T-cell (primary cell): ENCODE measurements at places on chromosomes 3 and 15.

- no peak overlapping the region for H3K4me3 ChIP-seq
- no peaks in the 10 kb centered on the region for H3K4me1 ChIP-seq
- no peak for DNase-seq
Observed at GRCh38 chr15:51062736-51063135, 32.0 kb downstream of the TNFAIP8L3 start.

- H3K27ac ChIP-seq, result no peak overlapping the region
- no peaks in the 10 kb centered on the region for H3K27me3 ChIP-seq
- no peaks in the 10 kb centered on the region for H3K4me1 ChIP-seq
- peaks cover 4% of the 10 kb centered on the region for H3K36me3 ChIP-seq
- H3K4me3 ChIP-seq, result no peak overlapping the region
Observed at GRCh38 chr3:123143669-123144411, 57.9 kb upstream of the SEC22A start.

- no peak for DNase-seq
- H3K4me3 ChIP-seq, result no peak overlapping the region
- H3K27me3 ChIP-seq, result no peaks in the 10 kb centered on the region
- H3K36me3 ChIP-seq, result no peaks in the 10 kb centered on the region
- H3K4me1 ChIP-seq, result no peaks in the 10 kb centered on the region
- no peak overlapping the region for H3K27ac ChIP-seq
Observed at GRCh38 chr3:178386880-178387279, 149.4 kb upstream of the KCNMB2 start.

DNA sequence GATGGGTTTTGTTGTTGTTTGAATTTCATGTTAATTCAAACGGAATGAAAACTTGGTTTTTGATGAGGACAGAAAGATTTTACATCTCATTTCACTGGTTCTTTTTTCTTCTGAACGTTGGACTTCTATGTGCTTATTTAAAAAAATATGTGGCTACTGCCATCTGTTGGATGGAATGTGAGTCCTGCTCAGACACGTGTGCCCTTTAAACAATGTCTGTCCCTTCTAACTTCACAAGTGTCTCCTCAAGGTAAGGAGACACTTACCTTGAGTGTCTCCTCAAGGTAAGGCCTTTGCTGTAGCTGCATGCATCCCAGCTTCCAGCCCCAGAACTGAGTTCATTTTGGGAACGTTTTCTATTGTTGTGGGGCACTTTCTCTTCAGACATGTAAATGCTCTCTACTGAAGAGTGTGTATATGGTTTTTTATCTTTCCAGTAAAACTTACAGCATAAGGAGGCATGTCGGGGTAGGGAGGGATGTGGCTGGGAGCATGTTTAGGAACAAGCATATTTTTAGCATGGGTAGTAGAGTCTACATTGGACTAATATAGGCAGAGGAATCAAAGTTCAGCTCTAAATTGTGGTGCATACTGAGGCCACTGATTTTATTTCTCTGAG lies 63.1 kb upstream of the UBE3A start:
- H3K4me3 ChIP-seq, result no peak overlapping the region
- no peaks in the 10 kb centered on the region for H3K4me1 ChIP-seq
- H3K27me3 ChIP-seq, result no peaks in the 10 kb centered on the region
- H3K36me3 ChIP-seq, result no peaks in the 10 kb centered on the region

DNA sequence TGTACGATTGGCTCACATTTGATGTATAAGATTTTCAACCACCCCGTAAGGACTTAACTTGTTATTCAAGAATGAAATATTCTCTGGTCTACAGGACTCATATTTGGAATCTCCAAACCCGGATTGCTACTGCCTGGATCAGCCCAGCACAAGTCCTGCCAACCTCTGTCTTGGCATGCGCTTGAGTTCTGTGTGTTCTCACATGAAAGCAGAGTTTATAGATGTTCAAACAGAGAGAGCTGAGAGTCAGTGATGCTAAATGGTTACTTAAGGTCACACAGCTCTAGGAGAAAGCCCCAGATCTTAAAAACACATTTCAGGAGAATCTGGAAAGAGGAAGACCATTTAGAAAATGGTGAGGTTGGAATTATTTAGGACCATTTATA lies 268.0 kb upstream of the TBL1XR1 start:
- H3K36me3 ChIP-seq, result no peaks in the 10 kb centered on the region
- no peak overlapping the region for H3K4me3 ChIP-seq
- no peak overlapping the region for H3K27ac ChIP-seq
- H3K4me1 ChIP-seq, result no peaks in the 10 kb centered on the region
- H3K27me3 ChIP-seq, result no peaks in the 10 kb centered on the region

DNA sequence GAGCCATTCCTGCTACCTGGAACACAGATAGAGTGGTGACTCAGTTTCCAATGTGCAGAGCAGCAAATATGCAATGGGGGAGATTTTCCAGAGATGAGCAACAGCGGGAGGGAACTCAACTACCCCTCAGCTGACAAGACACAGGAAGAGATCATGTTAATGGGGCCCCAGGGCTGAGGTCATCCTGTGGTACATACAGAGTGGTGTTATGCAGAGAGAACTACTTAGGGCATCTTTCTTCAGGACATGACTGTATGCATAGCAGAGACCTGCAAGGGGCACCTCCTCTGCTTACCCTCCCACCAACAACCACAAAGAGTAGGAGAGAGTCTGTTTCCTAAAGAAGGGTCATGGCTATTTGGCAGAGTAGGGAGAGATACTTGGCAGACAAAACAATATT lies 6.8 kb upstream of the TBC1D5 start:
- H3K4me3 ChIP-seq, result no peak overlapping the region
- H3K27ac ChIP-seq, result peak overlapping the region; percentile 13
- no peaks in the 10 kb centered on the region for H3K27me3 ChIP-seq
- DNase-seq, result no peak
- peaks cover 10% of the 10 kb centered on the region for H3K4me1 ChIP-seq
- no peaks in the 10 kb centered on the region for H3K36me3 ChIP-seq

- H3K4me3 ChIP-seq, result no peak overlapping the region
- H3K36me3 ChIP-seq, result no peaks in the 10 kb centered on the region
- H3K4me1 ChIP-seq, result no peaks in the 10 kb centered on the region
- H3K27me3 ChIP-seq, result peaks cover 2% of the 10 kb centered on the region
Observed at GRCh38 chr3:55724821-55725220, 237.7 kb upstream of the WNT5A start.

DNA sequence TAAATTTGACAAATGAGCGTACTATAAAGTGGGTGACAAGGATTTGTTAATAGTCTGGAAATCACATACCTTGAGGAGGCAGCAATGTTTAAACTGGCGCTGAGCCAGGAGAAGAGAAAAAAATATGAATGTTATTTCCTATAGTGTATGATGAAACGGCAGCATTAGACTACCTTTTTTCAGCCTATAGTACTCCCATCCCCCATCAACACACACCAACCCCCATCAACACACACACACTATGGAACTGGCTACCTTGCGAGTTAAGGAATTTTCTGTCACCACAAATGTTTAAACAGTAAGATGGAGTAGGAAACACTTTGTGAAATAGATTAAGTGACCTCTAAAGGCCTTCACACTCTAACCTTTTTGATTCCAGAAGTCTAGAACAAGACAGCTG lies 46.8 kb upstream of the ZCWPW2 start:
- DNase-seq, result no peak
- H3K4me1 ChIP-seq, result no peaks in the 10 kb centered on the region
- H3K27ac ChIP-seq, result no peak overlapping the region
- H3K36me3 ChIP-seq, result no peaks in the 10 kb centered on the region
- H3K4me3 ChIP-seq, result no peak overlapping the region
- H3K27me3 ChIP-seq, result no peaks in the 10 kb centered on the region

GRCh38 chr15:56146756-56147155 lies 96.9 kb downstream of the RFX7 start:
- H3K4me1 ChIP-seq, result no peaks in the 10 kb centered on the region
- H3K27me3 ChIP-seq, result no peaks in the 10 kb centered on the region
- no peak overlapping the region for H3K27ac ChIP-seq
- DNase-seq, result no peak
- no peak overlapping the region for H3K4me3 ChIP-seq
- H3K36me3 ChIP-seq, result peaks cover 15% of the 10 kb centered on the region
